ENCODE measurements at places on chromosomes 5 and 9. TPM values are rescaled to one million over a fixed set of nuclear protein-coding genes. Genes with fewer than 3 reads are reported as not detected.

GRCh38 chr5:103487822-103488493, 74.6 kb downstream of the NUDT12 start:
- H3K27me3 ChIP-seq, result no peaks in the 10 kb centered on the region
- no peaks in the 10 kb centered on the region for H3K36me3 ChIP-seq
- H3K27ac ChIP-seq, result no peak overlapping the region
- H3K4me1 ChIP-seq, result no peaks in the 10 kb centered on the region
- no peak for DNase-seq

- no peak overlapping the region for H3K4me3 ChIP-seq
- no peak overlapping the region for H3K27ac ChIP-seq
- H3K4me1 ChIP-seq, result no peaks in the 10 kb centered on the region
- no peak for DNase-seq
- no peaks in the 10 kb centered on the region for H3K27me3 ChIP-seq
- no peaks in the 10 kb centered on the region for H3K36me3 ChIP-seq
These were observed 59.6 kb downstream of the RPS23 start for GRCh38 chr5:82218374-82219156.

GRCh38 chr9:120570296-120570695, 9.7 kb downstream of the CDK5RAP2 start:
- no peaks in the 10 kb centered on the region for H3K4me1 ChIP-seq
- DNase-seq, result no peak
- no peaks in the 10 kb centered on the region for H3K27me3 ChIP-seq
- no peak overlapping the region for H3K27ac ChIP-seq
- H3K36me3 ChIP-seq, result peaks cover 69% of the 10 kb centered on the region

Gene TCF7
- 3.2 TPM for total RNA-seq

Gene OTP
- total RNA-seq, result not detected

Gene KLHL3
- total RNA-seq, result 3.8 TPM

DNA sequence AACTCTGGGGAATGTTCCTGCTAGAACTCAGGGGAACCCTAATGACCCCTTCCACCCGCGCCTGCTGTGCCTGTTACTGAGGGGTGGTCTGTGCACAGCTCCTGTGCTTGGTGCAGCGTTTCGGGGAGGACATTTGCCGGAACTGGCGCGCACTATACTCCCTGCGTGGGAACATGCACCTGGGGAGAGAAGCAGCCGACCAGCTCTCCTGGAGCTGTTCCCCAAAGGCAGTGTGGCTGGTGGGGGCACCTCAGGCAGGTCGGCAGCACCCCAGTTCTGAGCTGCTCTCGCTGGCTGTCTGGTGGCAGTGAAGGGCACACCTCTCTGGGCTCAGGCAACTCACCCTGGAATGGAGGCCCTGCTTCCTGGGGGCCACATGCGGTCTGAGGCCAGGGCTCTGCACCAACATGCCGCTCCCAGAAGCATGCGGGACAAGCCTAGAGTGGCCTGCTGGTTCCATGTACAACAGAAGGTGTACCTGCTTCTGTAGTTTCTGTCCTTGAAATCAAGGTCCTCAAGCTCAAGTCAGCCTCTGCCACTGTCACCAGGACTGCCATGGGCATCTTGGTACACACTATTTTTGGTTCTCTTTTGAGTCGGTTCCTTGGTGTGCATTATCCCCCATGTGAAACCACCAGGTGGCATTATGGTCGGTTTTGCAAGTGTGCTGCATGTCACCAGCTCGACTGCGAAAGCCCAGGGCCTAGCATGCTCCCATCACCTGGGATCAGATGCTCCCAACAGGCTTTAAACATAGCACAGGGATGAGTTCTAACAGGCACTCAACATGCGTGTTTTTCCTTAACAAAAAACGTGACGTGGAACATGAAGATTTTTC, 7.8 kb upstream of the MRNIP start:
- peaks cover 21% of the 10 kb centered on the region for H3K4me1 ChIP-seq
- H3K36me3 ChIP-seq, result peaks cover 29% of the 10 kb centered on the region
- H3K27ac ChIP-seq, result peak overlapping the region; percentile 42
- H3K4me3 ChIP-seq, result no peak overlapping the region
- DNase-seq, result no peak

Gene NAIP
- 14.5 TPM for total RNA-seq

- H3K4me1 ChIP-seq, result no peaks in the 10 kb centered on the region
- peaks cover 33% of the 10 kb centered on the region for H3K36me3 ChIP-seq
- H3K27me3 ChIP-seq, result no peaks in the 10 kb centered on the region
- H3K4me3 ChIP-seq, result no peak overlapping the region
- no peak overlapping the region for H3K27ac ChIP-seq
These were observed 22.5 kb downstream of the TMEM268 start for GRCh38 chr9:114633438-114634089.

- no peaks in the 10 kb centered on the region for H3K36me3 ChIP-seq
- no peak overlapping the region for H3K27ac ChIP-seq
- H3K4me1 ChIP-seq, result peaks cover 5% of the 10 kb centered on the region
- DNase-seq, result no peak
- H3K4me3 ChIP-seq, result no peak overlapping the region
These were observed 203.0 kb downstream of the SPATA31A6 start for GRCh38 chr9:42386477-42386876.

Gene EPB41L4A
- total RNA-seq, result 25.9 TPM

Gene GRIN3A
- total RNA-seq, result not detected

- H3K27ac ChIP-seq, result no peak overlapping the region
- no peaks in the 10 kb centered on the region for H3K36me3 ChIP-seq
- no peaks in the 10 kb centered on the region for H3K27me3 ChIP-seq
- no peaks in the 10 kb centered on the region for H3K4me1 ChIP-seq
These were observed 34.2 kb upstream of the FBN2 start for GRCh38 chr5:128572051-128572929.

DNA sequence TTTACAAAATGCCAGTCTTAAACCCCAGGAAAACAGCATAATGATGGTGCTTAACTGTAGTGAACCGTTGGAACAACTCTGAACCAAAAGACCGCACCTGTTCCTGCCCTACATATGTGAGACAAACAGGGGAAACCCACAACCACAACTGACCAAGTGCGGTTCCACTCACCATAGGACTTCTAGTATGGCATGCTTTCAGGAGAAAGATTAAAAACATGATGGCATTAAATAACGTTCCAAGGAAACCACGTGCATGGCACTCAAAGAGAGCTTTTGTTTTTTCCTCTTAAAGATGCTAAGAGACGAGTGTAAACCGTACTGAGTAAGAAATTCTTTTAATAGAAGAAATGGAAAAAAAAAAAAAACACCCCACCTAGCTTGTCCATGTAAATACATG, 119.8 kb downstream of the SSBP2 start:
- no peak overlapping the region for H3K4me3 ChIP-seq
- H3K4me1 ChIP-seq, result no peaks in the 10 kb centered on the region
- H3K27me3 ChIP-seq, result no peaks in the 10 kb centered on the region

- H3K4me3 ChIP-seq, result no peak overlapping the region
- DNase-seq, result no peak
- no peaks in the 10 kb centered on the region for H3K4me1 ChIP-seq
- H3K36me3 ChIP-seq, result no peaks in the 10 kb centered on the region
- no peaks in the 10 kb centered on the region for H3K27me3 ChIP-seq
- H3K27ac ChIP-seq, result no peak overlapping the region
These were observed 70.3 kb upstream of the RARS1 start for GRCh38 chr5:168415971-168416370.

DNA sequence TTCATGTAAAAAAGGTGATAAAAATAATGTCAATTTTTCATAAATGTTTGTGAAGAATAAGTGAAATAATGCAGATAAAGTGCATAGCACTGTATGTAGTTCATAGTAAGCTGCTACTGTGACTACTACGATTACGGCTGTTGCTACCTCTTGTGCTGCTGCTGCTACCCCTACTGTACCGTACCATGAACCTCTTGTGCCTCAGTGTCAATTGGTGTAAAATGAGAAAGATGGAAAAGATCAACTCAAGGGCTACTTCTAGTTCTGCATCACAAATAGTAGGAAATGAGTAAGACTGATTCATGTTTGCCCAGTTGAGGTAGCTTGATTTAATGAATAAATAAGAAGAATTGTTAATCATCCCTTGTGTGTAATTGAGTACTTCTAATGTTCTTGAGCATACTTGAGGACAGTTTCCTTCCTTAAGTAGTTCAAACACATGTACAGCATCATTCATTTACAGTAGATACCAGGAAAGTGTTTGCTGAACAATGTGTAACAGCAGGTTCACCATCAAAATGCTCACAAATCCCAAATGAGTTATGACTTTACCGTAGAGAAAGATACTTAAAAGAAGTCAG, 200.0 kb upstream of the ATP10B start:
- no peak for DNase-seq
- H3K27me3 ChIP-seq, result no peaks in the 10 kb centered on the region
- H3K27ac ChIP-seq, result no peak overlapping the region
- H3K36me3 ChIP-seq, result no peaks in the 10 kb centered on the region

Gene SEMA6A
- total RNA-seq, result 4.0 TPM

DNA sequence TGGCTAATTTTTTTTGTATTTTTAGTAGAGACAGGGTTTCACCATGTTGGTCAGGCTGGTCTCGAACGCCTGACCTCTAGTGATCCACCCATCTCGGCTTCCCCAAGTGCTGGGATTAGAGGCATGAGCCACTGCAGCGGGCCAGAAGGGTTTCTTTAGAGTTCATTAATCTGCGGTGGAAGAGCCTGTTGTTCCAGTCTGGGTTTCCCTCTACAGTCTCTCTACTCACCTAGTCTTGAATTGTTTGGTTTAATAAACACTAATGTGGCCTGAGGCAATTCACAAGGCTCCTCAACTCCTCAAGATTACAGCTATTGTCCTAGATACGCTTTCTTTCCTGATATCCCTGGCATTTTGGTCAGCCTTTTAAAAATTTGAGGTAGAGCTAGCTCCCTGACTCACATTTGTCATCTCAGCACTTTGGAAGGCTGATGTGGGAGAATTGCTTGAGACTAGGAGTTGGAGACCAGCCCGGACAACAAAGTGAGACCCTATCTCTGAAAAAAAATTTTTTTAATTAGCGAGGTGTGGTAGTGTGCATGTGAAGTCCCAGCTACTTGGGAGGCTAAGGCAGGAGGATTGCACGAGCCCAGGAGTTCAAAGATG, 4.6 kb upstream of the SAR1B start:
- H3K27me3 ChIP-seq, result no peaks in the 10 kb centered on the region
- H3K4me1 ChIP-seq, result peaks cover 24% of the 10 kb centered on the region
- no peaks in the 10 kb centered on the region for H3K36me3 ChIP-seq
- no peak for DNase-seq

DNA sequence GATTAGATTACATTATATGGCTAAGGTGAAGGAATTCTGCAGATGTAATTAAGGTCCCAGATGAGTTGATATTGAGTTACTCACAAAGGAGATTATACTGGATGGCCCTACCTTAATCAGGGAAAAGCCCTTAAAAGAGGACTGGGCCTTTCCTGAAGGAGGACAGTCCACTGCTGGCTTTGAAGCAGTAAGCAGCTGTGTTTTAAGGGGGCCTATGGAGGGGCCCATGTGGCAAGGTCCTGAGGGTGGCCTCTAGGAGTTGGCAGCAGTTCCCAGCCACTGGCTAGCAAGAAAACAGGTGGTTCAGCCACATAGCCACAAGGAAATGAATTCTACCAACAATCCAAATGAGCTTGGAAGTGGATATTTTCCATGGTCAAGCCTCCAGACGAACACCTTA, 36.4 kb upstream of the GDNF start:
- no peak for DNase-seq
- H3K27me3 ChIP-seq, result no peaks in the 10 kb centered on the region
- H3K27ac ChIP-seq, result no peak overlapping the region
- H3K4me1 ChIP-seq, result no peaks in the 10 kb centered on the region
- no peaks in the 10 kb centered on the region for H3K36me3 ChIP-seq
- H3K4me3 ChIP-seq, result no peak overlapping the region
